ENCODE measurements at places on chromosomes 2 and 18. TPM values are rescaled to one million over a fixed set of nuclear protein-coding genes. Genes with fewer than 3 reads are reported as not detected.

Gene DSG1
- 122 TPM for total RNA-seq

DNA sequence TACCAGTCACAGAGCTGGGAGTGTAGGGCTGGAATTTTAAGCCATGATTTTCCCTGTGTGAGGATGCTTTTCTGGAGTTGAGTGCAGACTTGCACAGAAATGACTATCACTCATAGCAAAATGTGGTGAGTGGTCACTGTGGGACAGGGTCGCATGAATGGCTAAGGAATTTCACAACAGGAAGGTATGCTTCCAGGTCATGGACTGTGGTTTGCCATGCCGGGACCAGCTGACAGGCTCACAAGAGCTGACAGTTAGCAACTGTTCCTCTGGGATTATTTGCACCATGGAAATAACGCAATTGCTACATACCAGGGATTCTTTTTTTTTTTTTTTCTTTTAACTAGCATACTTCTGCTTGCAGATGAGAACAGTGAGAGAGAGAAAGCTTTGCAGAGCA lies 3.8 kb upstream of the UXS1 start:
- no peaks in the 10 kb centered on the region for H3K27me3 ChIP-seq
- no peak overlapping the region for H3K27ac ChIP-seq
- no peaks in the 10 kb centered on the region for H3K36me3 ChIP-seq
- H3K4me1 ChIP-seq = peaks cover 8% of the 10 kb centered on the region
- H3K4me3 ChIP-seq = no peak overlapping the region

DNA sequence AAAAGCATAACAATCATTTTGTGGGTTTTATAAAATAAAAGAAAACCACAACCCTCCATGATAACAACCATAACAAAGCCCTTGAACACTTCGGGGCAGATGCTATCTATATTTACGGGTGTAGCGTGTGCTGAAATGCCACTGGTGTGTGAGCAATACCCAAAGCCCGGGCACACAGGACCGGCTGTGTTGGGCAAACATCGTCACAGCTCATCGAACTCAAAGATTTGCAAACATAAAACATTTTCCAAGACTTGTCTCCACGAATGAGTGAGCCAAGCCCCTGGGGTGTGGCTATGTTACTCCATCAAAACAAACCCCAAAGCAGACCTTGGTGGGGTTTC lies 290.2 kb downstream of the LPIN1 start:
- H3K4me1 ChIP-seq = no peaks in the 10 kb centered on the region
- no peak overlapping the region for H3K4me3 ChIP-seq
- H3K36me3 ChIP-seq = no peaks in the 10 kb centered on the region
- DNase-seq = no peak
- H3K27me3 ChIP-seq = no peaks in the 10 kb centered on the region
- H3K27ac ChIP-seq = no peak overlapping the region

DNA sequence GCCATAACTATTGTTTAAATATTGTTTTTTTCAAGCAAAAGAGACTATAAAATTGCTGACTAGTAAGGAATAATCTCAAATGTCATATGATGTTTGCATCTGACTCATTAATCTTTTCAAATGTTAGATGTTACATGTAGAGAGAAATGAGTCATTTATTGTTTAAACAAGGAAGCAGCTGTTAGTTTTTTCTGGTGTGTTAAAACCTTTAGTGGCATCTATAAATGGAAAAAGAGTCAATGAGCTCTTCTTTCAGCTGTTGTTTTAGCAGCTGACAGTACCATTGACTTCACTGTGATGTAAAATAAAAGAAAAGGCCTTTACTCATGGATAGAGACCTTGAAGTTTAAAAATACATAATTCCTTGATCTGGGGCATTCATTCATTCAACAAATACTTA lies 1.8 kb upstream of the KLHL41 start:
- H3K4me1 ChIP-seq = peaks cover 20% of the 10 kb centered on the region
- H3K4me3 ChIP-seq = no peak overlapping the region
- DNase-seq = no peak
- no peaks in the 10 kb centered on the region for H3K27me3 ChIP-seq
- no peak overlapping the region for H3K27ac ChIP-seq

Data from vagina (tissue), 2 donors.